ENCODE measurements at places on chromosomes 3 and 15. TPM values are rescaled to one million over a fixed set of nuclear protein-coding genes. Genes with fewer than 3 reads are reported as not detected.

The POPDC2 gene
- polyA plus RNA-seq, result 8.0 TPM

The CLRN1 gene
- polyA plus RNA-seq, result 0.38 TPM

The ST6GAL1 gene
- polyA plus RNA-seq, result 12.8 TPM

The ECE2 gene
- 1.1 TPM for polyA plus RNA-seq

The SLC2A2 gene
- polyA plus RNA-seq, result 0.12 TPM

The TCAIM gene
- polyA plus RNA-seq, result 12.3 TPM

The PPM1L gene
- polyA plus RNA-seq, result 4.4 TPM

The SLC24A5 gene
- 1.8 TPM for polyA plus RNA-seq

The CHRFAM7A gene
- 9.3 TPM for polyA plus RNA-seq

The CFAP91 gene
- polyA plus RNA-seq, result 58.0 TPM

The NUP210 gene
- 26.2 TPM for polyA plus RNA-seq

The ZMAT3 gene
- polyA plus RNA-seq, result 6.4 TPM

The TMEM158 gene
- 5.9 TPM for polyA plus RNA-seq

The RAD18 gene
- polyA plus RNA-seq, result 7.6 TPM

The MESP2 gene
- polyA plus RNA-seq, result 1.3 TPM

The IDH2 gene
- 23.5 TPM for polyA plus RNA-seq

All from testis (tissue), 5 donors.